ENCODE measurements at places on chromosomes 12 and 14.
A peak's percentile ranks its signal among the peaks of the same experiment; 100 is the strongest.

- no peak for DNase-seq
Observed at GRCh38 chr12:132083614-132083940, 60.5 kb downstream of the DDX51 start.

GRCh38 chr14:105527381-105527825 is 1.0 kb downstream of the TMEM121 start:
- DNase-seq: no peak

- DNase-seq: no peak
Observed at GRCh38 chr12:5514016-5514415, 82.1 kb downstream of the NTF3 start.

- DNase-seq: no peak
Observed at GRCh38 chr12:115149685-115150378, 465.9 kb upstream of the TBX3 start.

GRCh38 chr12:109653890-109654289 is 59.7 kb upstream of the FAM222A start:
- DNase-seq: no peak

- DNase-seq: no peak
Observed at GRCh38 chr12:12336049-12336411, 14.0 kb downstream of the MANSC1 start.

- no peak for DNase-seq
Observed at GRCh38 chr12:26032719-26033241, 74.3 kb downstream of the RASSF8 start.

DNA sequence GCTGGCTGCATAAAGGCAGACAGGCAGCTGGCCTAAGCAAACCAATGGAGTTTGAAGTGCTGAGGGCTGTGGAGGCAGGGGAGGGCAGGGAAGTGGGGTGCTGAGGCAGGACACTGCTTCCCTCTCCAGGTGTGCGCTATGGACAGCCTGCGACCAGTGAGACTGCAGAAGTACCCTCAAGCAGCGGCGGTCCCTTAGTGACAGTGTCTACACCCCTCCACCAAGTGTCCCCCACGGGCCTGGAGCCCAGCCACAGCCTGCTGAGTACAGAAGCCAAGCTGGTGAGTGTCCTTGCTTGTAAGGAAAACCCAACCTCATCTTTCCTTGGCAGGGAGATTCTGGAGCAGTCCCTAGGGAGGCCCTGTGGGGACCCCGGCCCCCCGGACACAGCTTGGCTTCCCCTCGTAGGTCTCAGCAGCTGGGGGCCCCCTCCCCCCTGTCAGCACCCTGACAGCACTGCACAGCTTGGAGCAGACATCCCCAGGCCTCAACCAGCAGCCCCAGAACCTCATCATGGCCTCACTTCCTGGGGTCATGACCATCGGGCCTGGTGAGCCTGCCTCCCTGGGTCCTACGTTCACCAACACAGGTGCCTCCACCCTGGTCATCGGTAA is 17.9 kb downstream of the HNF1A start:
- no peak for DNase-seq

DNA sequence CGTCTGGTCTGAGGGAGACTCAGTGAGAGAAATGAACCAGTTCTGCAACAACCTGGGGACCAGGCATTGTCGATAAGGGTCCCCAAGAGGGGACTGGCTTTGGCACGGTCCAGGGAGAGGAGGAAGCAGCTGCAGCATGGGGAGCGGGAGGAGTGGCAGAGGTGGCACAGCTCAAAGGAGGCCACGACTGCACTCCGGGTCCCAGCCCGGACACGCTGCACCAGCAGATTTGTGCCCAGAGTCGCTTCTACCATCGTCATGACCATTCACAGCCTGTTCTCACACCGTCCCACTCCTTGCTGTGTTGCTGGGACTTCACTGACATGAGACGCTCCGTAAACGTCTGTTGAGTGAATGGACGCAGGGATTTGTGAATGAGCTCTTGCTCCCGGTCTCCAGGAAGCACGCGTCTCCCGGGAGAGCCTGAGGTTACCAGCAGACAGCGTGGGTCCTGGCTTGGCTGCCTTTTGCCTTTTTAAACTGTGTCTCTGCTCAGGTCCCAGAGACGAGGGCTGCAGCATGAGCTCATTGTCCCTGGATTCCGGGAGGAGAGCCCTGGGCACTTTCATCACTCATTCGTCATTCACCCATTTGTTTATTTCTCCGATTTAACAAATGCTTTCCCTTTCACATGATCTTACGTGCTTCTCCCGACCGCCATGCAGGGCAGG is 137.0 kb downstream of the PIWIL1 start:
- DNase-seq: no peak

DNA sequence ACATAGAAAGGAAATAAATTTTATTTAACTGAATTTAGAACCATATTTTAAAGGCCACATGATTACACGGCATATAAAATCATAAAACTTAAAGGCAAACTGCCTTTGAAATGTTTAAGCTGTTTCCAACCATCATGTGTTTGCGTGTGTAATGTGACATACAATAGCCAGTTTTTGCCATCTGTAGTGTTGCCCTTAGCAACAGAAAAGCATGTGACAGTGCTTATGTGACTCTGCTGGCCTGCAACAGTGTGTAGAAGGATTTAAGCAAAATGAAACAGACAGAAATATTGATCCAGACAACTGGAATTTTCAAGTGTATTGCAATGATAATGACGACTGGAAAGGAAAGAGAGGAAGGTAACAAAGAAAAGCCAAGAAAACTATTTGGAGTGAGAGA is 49.5 kb downstream of the TSPAN19 start:
- DNase-seq: no peak

DNA sequence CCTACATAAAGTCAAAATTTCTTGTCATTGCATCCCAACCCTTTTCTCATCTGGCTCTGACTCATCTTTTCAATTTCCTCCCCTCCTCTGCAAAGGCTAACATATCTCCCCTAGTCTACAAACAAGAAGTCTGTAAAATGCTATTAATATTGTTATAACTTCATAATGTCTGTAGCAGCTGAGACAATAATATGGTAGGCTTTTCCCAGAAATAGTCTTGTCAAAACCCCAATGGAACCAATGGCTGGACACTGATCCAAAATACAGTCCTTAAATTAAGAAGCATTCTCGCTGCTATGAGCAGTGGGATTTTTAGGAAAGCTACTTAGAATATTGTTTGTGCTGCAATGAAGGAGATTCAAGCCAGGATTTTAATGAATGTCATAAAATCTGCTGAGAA is 131.4 kb downstream of the KLHL28 start:
- no peak for DNase-seq

DNA sequence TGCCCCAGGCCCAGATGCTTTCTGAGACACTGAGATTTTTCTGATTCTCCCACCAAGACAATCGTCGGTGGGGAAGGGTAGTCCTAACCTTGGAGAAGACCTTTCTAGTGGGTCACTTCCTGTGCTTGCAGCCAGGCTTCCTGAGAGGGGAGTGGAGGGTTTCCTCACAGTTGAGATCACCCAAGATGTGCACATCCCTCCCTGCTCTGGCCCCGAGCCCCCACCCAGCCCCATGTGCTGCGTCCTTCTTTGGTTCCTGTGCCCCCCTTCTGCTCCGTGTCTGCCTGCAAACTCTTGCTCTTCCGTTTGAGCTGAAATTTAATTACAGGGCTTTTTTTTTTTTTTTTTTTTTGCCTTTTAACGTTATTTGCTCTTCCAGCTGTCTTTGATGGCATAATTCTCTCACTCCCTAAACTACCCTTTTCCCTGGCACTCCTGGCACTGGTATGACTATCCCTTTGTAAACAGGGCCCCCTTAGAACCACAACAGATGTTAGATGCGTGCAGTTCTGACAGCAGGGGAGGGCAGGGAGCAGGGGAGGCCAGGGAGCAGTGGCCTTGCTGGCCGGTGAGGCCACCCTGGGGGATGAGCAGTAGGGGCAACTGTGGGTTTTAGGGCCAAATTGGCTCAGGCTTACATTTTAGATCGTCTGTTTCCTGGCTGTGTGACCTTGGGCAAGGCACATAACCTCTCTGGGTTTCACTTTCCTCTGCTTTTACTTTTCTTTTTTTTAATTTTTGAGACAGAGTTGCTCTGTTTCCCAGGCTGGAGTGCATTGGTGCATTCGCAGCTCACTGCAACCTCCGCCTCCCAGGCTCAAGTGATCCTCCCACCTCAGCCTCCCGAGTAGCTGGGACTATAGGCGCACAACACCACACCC is 144.5 kb downstream of the PHETA1 start:
- DNase-seq: no peak

DNA sequence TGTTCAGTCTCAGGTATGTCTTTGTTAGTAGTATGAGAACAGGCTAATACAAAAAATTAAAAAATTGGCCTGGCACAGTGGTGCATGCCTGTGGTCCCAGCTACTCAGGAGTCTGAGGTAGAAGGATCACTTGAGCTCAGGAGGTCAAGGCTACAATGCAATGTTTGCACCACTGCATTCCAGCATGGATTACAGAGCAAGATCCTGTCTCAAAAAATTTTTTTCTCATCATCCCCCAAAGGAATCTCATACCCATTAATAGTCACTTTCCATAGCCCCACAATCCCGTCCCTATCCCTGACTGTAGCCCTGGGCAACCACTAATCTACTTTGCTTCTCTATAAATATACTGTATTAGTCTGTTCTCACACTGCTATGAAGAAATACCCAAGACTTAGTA is 57.8 kb downstream of the TTC8 start:
- DNase-seq: no peak

DNA sequence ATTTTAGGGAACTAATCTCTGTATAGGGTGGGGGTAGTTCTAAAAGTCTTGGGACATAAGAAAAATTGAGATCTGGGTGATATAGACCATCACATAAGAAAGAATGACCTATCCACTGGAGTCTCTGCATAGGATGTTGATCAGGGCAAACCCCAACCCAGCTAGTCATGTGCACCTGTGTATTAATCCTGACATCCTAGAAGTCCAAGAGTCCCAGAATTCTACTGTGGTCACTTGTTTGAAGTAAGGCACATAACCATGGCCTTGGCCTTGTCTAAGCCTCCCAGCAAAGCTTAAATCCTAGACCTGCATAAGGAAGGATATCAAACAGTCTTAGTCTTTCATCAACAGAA is 334.1 kb upstream of the DCN start:
- no peak for DNase-seq

DNA sequence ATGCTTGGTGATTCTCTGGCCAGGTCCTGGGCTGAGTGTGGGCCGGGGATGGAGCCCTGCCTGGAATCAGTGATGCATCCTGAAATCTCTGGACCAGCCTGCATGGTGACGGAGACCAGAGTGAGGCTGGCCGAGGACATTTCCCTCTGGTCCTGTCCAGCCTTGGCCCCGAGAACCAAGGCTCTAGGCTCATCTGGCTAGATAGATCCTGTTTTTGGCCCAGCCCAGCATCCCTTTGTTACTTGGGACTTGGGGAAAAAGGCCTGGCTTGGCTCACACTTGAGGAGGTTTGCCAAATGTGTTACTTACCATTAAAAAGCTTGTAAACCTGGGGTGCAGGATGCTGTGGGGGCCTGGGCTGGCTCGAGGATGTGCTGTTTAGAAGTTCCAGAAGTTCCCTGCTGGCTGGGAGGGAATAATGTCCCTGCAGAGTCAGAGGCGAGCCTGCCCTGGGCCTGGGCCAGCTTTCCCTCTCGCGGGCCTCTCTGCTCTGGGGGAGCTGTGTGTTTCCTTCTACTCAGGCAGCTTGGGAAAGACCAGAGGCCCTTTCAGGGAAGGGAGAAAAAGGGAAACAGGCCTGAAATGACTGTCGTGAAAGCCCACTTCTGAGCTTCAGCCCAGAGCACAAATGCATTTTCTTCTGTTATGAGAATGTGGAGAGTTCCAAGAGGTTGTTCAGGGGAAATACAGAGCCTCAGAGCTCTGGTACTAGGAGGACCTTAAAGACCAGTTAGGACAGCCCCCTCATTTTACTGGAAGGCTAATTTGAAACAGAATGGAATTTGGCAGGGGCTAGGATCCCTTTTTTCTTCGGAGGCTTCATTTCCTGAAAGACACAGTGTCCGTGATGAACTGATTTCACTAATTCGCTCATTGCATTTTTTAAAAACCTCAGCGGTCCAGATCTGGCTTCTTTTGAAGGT is 47.2 kb upstream of the CTDSP2 start:
- peak; percentile 42 for DNase-seq

DNA sequence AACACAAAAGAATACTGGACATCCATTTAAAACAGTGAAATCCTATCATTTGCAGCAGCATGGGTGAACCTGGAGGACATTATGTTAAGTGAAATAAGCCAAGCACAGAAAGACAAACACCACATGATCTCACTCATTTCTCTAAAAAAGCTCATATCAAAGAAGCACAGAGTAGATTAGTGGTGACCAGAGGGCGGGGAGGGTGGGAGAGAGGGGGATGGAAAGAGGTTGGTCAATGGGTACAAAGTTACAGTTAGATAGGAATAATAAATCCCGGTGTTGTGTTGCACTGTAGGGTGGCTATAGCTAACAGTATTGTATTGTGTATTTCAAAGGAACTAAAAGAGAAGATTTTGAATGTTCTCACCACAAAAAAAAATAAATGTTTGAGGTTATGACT is 52.4 kb downstream of the DUSP6 start:
- no peak for DNase-seq

GRCh38 chr12:5840944-5841343 is 104.1 kb downstream of the ANO2 start:
- DNase-seq: no peak

DNA sequence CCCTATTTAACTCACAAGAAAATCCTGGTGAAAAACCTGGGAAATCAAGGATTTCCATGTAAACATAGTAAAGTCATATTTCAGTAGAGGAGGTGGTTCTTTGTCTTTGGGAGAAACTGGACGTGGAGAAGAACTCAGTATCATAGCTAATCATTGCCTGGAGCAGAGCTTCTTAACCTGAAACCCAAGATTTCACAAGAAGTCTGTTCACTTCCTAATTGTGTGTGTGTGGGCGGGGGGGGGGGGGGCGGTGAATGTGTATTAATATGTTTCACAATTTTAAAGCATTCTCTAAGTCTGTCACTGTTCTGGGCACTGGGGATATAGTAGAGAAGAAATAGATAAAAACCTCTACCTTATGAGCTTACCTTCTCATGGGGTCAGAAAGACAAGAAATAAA is 96.7 kb upstream of the PPP4R3A start:
- DNase-seq: peak; percentile 60

DNA sequence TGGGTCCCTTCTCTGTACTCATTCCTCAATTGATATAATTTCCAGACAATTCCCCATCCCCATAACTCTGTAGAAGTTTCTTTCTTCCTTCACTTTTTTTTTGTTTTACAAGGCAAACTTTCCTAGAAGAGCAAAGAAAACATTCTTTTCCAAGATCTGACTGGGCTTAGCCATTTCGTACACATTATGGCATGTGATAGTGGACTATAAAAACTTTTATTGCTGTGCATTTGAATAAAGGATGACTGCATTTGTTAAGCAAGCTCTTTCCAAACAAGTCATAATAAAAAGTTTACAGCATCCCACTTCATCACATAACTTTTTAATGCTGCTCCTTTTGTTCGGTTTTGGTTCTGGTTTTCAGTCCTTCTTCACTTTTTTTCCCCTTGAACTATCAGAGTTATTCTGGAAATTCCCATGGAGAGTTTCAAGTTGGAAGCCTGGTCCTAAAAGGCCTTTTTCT is 231.0 kb upstream of the HMGA2 start:
- DNase-seq: no peak

Data from MV-4-11 (cell line).